C1 segment of cervical spinal cord (tissue), 14 donors: ENCODE measurements at places on chromosomes 11 and 22.
A peak's percentile ranks its signal among the peaks of the same experiment; 100 is the strongest.

DNA sequence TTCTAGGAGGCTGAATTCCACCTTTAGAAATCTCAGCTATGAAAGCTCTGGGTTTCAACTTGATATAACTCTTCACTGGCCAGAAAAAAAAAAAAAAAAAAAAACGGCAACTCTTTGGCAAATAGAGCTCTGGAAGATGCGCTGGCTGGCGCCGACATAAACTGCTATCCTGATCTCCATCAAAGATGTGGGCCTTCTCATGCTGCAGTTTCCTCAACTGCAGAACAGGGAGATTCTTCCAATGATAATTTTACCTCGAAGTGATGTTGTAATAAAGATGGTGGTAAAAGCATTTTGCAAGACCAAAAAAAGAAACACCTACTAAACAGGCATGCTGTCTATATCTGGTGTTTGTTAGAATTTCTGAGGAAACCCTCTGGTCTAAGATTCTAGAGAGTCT, 20.3 kb downstream of the FLI1 start:
- DNase-seq = no peak

GRCh38 chr11:95711162-95711944, 78.2 kb downstream of the FAM76B start:
- no peak for DNase-seq

- DNase-seq = peak; percentile 38
Observed at GRCh38 chr11:18393581-18394274, 635 bp upstream of the LDHA start.

- DNase-seq = no peak
Observed at GRCh38 chr22:49268924-49269323, 558.7 kb downstream of the BRD1 start.

DNA sequence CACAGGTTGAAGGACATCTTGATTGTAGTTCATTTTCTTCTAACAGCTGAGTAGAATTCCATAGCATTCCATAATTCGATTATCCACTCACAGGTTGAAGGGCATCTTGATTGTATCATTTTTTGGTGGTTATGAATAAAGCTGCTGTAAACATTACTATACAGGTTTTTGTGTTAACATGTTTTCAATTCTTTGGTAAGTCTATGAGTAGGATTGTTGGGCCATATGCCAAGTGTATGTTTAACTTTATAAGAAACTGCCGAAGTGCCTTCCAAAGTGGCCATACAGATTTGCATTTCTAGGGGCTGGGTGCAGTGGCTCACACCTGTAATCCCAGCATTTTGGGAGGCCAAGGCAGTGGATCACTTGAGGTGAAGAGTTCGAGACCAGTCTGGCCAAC, 44.6 kb downstream of the ANKRD42 start:
- no peak for DNase-seq

DNA sequence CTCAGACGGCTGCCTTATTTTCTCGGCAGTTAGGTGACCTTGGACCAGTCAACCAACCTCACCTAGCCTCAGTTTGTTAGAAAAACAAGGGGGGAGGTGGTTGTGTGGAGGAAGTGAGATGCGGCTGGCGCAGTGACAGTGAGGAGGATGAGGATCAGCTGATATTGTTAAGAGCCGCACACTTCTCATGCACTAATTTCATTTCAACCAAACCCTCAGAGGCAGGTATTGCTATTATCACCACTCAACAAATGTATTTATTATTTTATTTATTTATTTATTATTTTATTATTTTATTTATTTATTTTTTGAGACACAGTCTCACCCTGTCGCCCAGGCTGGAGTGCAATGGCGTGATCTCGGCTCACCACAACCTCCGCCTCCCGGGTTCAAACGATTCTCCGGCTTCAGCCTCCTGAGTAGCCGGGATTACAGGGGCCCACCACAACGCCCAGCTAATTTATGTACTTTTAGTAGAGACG, 2.1 kb downstream of the LGALS1 start:
- no peak for DNase-seq
